BE2C (cell line): ENCODE measurements at places on chromosomes 12 and 14.
A peak's percentile ranks its signal among the peaks of the same experiment; 100 is the strongest.

DNA sequence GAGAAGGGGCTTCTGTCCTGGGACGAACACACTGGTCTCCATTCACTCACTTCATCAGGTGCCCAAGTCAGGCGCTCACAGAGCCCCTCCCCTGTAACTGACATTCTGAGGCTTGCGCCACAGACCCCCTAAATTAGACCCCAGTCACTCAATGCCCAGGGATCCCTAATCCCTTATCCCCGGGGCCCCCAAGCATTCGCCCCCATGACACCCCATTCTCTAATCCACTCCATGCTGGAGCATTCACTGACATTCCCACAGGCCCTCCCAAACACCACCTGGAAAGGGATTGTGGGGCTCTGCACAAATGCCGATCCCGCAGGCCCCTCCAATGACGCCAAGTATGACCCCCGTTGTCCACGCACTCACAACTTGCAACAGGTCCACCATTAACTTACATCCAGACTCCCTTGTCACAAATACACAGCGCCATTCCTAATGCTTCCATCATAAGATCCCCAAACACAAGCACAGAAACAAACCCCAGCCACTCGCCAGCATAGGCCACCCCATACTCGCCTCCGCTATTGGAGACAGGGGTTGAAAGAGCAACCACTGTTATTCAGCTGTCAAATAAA lies 1.5 kb downstream of the ZNF605 start:
- no peak for DNase-seq

GRCh38 chr12:58285551-58285950 lies 344.2 kb downstream of the ATP23 start:
- no peak for DNase-seq

GRCh38 chr12:31605531-31605930 lies 14.6 kb upstream of the DENND5B start:
- no peak for DNase-seq

GRCh38 chr12:66166561-66166960 lies 3.2 kb downstream of the TMBIM4 start:
- no peak for DNase-seq

- DNase-seq, result no peak
Observed at GRCh38 chr14:52607061-52607460, 54.4 kb downstream of the GPR137C start.

- DNase-seq, result peak; percentile 21
Observed at GRCh38 chr14:71711619-71712018, 220.6 kb upstream of the RGS6 start.

DNA sequence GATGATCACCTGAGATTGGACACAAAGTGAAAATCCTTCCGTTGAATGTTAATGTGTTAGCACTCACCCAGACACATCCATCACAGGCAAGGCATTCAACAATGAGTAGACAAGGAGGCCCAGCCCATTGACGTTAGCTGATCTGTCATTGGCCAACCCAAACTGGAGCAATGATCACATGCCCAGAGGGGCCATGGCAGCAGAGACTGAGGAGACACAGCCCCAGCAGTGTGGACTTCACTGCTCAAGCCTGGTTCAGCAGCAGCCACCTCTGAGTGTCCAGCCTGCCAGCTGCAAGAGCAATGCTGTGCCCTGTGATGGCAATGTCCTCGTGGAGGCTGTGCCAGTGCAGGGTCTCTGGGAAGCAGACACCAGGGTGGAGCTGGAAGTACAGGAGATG lies 622.2 kb downstream of the AACS start:
- DNase-seq, result no peak

DNA sequence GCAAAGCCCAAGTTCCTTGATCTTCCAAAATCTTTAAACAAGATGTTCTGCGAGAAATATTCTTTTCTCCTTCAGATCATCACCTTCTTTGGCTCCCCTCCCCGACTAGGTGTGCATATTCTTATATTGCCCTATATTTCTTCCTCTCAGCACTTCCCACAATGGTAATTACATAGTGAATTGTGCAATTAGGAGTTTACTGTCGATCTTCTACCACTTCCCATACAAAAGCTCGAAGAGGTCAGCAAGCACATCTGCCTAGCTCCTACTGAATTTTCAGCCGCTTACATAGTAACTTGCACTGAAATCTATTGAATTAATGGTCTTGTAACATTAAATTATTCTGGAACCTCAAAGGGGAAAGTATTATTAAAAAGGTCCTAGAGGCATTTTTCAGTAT lies 16.7 kb downstream of the OSBPL8 start:
- DNase-seq, result no peak

DNA sequence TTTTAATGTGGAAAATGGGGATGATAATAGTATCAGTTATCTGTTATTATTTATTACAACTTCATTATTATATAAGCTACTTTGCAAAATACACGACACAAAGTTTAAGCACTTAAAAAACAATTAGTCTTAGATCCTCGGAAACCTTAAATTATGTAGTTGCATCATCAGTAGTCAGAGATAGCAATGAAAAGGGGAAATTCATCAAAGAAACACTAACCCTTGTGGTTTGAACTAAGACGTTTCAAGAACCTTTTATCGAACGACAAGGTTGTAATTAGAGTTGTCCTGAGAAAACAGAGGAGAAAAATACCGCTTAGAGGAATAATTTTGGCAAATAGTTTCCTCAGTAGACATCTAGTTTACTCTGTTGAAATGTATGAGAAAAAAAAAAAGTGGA lies 198.5 kb downstream of the PTPRO start:
- DNase-seq, result no peak

- DNase-seq, result no peak
Observed at GRCh38 chr14:58817846-58818245, 180.1 kb downstream of the DACT1 start.

DNA sequence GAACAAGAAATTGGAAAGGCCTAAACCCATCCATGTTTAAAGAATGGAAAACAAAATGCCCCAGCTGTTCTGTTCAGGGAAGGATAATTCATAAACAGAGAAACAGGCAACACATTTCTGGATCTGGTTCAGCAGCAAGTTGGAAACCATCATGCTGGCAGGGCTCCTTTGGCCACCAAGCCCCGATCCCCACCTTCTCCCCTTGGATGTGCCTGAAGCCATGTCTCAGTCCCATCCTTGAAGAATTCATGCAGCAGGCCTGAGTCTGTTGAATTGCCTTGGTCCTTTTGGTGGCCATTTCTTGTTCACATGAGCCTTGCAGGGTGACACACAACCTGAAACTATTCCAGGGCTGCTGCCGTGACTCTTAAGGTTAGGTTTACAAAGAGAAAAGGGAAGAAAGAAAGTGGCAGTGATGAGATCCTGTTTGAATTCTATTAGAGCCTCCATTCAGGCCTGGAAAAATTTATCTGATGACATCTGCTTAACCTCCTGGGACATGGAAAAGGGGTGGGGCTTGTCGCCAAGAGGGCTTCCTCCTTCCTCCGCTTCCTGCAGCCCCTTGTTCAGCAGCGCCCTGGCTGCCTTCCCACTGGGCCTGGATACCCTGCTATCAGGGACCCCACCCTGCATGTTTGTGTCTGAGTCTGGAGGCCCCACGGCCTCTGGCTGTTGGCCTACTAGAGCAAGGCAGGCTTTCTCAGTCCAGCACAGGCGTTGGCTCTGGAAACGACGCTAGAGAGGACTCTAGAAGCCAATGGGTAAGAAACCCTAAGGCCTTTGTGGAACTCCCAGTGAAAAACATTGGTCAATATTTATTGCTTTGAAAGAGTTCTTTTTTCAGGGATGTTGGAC lies 341.9 kb downstream of the C12orf75 start:
- peak; percentile 67 for DNase-seq

GRCh38 chr12:87047691-87048090 lies 791.5 kb upstream of the MGAT4C start:
- DNase-seq, result no peak
